Stimulated activated CD4-positive, alpha-beta T cell treated with anti-CD3 and anti-CD28 coated beads, Interleukin-15, amount 100 ng/mL, for 1 hour (primary cell): ENCODE measurements at places on chromosomes 2 and 18.

DNA sequence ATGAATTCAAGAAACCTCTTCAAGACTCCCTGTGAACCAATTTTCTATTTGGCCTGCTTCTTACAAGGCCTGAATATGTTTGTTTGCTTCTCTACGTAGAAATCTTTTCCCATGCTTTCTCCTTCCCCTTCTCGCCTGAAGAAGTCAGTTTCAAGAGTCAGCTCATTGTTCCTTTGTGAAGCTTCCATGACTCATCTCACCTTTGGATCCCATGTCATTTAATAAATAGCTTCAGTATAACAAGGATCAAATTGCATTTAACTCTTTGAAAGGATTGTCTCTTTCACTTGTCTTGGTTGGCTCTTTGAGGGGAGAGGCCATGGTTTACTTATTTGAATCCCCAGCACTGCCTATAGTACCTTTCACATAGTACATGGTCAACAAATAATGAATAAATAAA lies 28.4 kb downstream of the CPS1 start:
- DNase-seq = no peak

GRCh38 chr18:64893349-64893748 lies 744.5 kb upstream of the LINC00305 start:
- no peak for DNase-seq

DNA sequence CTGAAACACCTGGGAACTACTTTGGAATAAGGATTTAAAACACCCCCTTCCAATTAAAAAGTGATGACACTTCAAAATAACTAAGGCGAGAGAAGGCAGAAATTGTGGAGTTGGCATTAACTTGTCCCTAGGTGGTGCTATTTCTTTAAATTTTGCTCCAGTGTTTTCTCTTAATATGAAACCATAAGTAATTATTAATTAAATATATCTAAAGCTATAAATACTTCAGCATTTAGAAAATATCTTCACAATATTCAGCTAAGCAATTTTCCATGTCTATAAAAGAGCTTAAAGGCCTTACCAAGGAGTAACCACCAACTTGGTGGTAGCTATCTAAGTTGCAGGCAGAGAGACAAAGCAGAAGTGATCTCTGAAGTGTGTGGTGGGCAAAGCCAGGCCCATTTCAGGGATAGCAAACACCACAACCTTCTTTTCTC lies 186.8 kb upstream of the PGAP1 start:
- DNase-seq = no peak

- DNase-seq = no peak
Measured at GRCh38 chr2:69241664-69242514, 145.1 kb downstream of the GFPT1 start.

- no peak for DNase-seq
Measured at GRCh38 chr2:188527141-188527540, 235.5 kb downstream of the GULP1 start.

GRCh38 chr18:44195394-44196140 lies 485.1 kb upstream of the SETBP1 start:
- no peak for DNase-seq

- no peak for DNase-seq
Measured at GRCh38 chr18:3692113-3692621, 242.2 kb downstream of the TGIF1 start.

- DNase-seq = no peak
Measured at GRCh38 chr18:62435435-62436031, 87.3 kb upstream of the ZCCHC2 start.

DNA sequence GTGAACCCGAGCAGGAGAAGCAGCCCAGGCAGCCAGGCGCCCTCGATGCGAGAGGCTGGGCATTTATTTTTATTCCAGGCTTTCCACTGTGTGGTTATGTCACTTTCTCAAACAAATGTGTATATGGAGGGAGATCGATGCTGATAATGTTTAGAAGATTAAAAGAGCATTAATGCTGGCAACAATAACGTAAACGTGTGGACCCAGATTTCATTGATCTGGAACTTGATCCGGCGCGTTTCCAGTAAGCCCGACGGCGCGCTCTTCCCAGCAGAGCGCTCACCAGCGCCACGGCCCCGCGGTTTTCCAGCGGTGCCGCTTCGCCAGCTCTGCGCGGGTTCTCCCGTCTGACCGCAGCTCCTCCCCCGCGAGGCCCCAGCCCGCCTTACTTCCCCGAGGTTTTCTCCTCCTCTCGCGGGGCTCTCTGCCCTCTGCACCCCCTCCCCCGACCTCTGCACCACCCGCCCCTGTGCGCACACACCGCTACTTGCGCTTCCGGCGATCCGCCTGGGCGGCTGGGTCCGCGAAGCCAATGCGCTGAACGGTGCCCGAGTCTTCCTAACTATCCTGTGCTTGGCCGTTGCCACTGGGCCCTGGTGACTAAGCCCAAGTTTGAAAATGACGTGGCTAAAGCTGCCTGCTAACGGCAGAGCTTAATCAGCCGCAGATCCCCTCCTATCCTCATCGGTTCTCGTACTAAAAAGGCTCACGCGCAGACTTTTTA lies 6.1 kb downstream of the ONECUT2 start:
- DNase-seq = no peak

GRCh38 chr2:86295066-86295465 lies 42.4 kb downstream of the REEP1 start:
- DNase-seq = no peak

DNA sequence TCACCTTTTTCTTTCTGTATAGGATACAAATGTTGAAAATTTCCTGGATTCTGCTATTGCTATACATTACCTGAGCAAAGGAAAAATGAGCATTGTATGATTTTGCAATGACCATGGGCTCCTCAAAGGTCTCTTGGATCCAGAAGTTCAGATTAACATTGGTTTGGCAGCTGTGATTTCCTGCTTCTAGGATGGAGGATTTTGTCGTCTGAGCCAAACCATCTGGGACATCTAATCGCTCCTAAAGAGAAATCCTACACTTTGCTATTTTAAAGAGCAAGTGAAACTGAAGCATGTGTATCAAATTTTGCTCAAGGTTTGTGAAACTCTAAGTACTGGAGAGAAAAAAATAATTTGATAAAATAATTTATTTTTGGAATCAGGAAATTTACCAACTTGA lies 115.1 kb upstream of the ST6GAL2 start:
- DNase-seq = no peak

- no peak for DNase-seq
Measured at GRCh38 chr18:22822841-22823508, 110.2 kb upstream of the RBBP8 start.

DNA sequence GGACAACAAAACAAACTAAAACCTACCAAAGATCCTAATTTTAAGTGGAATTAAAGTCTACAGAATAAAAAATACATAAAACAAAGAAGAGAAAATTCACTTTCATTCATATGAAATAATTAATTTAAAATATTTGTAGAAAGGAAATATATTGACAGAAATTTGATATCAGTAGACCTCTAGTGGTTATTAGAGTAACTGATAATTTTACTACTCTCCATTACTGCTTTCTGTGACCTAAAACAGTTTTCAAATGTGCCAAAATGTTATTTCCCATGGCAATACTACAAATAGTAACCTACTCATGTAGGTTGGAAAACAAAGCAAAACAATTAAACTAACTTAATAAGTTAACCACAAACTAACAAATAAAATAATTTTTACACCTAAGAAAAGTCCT lies 147.1 kb downstream of the NOL4 start:
- DNase-seq = no peak

DNA sequence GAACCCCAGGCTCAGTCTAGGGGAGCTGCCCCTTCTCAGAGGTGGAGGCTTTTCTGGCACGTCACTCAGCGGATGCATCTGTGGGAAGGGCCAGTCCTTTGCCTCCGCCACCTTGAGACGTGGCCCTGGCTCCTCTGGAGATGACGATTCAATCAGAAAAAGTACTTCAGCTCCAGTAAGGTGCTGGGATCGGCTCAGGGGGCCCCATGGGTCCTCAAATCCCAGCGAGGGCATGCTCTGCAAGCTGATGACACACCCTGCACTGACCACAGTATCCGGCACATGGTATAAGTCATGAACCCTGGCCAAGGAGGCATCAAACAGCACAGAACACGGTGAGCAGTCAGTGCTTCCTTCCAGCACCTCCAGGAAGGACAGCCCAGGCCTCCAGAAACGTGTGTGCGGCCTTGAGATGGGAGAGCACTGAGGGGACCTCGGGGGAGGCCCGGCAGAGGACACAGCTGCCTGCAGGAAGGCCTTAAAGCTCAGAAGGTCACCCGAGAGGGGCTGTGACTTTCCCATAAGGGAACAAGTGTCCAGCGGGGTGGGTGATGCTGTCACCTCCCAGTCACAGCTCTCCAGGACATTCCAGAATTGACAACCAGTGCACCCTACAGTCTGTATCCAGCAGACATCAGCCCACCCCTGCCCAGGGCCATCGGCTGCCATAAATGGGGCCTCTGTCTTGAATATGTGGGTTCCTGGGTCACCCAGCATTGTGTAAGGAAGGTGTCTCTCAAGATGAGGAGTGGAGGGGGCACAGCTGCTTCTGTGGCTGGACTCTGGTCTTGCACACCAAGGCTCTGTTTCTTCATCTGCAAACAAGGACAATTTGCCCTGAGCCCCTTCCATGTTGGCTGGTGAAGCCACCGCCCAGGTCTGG lies 205.8 kb downstream of the NDUFA10 start:
- DNase-seq = no peak

- no peak for DNase-seq
Measured at GRCh38 chr2:108919571-108920373, 69.2 kb downstream of the EDAR start.

DNA sequence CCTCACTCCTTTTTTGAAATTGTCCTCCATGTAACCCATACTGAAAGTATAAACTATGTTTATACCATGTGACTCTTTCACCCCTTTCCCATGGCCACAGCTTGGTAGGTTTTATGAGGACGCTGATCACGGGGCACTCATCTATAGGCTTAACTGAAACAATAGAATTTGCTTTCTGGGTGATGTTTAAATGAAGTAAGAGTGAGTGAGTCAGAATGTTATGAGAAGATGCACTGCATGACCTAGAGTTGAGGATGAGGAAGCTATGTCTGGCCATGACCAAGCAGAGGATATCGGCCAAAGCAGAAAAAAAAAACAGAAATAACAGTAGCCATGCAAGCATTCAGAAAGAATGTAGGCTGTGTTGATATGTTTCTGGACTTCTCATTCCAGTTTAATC lies 34.9 kb downstream of the SCN1A start:
- no peak for DNase-seq

- no peak for DNase-seq
Measured at GRCh38 chr2:33091541-33092123, 144.9 kb downstream of the LTBP1 start.

GRCh38 chr18:70195014-70195614 lies 10.4 kb downstream of the RTTN start:
- no peak for DNase-seq

DNA sequence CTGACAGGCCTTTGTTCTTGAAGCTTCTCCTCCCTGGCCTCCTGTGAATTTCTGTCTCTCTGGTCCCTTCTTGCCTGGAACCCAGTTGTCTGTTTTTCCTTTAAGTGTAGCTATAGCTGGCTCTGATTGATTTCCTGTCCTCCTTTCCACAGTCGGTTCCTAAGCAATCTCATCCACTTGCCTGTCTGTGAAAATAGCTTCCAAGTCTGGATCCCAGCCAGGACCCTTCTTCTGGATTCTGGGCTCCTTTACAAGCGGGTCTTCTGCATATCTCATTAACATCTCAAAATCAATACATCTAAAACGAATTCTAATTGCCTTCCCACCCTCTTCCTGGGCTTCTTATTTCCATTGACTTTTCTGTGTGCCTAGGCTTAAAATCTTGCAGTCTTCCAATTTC lies 124.9 kb downstream of the DAW1 start:
- no peak for DNase-seq

DNA sequence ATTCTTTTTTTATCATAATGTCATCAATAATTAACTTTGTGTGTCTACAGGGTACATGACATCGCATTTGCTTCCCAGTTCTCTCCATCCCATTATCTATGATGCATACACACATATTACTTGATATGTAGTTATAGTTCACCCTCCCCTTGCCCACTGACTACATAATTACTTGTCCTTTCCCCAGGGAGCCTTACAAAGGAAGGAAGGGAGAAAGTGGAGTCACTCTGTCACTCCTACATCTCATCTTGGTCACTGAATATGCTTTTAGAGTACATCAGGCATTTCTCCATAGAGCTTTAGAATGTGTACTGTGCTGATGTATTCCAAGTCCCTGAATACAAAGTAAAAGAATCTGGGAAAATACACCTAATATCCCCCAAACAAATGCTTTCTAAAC lies 6.0 kb upstream of the DTNA start:
- DNase-seq = no peak

DNA sequence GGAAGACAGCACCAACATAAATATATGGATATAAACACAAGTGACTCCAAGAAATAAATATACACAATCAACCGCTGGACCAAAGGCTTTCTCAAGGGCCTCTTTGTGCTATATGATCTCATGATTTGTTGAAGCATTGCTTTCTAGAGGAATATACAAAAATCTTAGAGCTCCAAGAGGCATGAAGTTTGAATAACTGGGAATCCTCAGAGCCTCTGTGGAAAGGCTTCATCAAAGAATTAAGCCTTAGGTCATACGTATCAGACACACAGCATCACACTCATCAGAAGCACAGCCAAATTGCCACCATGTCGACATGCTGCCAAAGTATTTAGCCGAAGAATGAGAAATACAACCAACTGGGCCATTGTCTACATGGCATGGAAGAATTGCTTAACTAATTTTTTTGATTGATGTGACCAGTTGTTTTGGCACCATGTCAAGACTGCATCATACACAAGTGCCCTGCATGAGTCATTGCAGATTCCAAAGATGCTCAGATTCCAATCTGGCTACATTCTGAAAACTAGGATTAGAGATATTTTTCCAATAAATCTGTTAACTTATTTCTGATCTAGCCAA lies 860.6 kb upstream of the ZEB2 start:
- DNase-seq = no peak

GRCh38 chr2:8620611-8621382 lies 61.1 kb upstream of the ID2 start:
- DNase-seq = no peak

- DNase-seq = no peak
Measured at GRCh38 chr2:147483911-147484310, 360.9 kb upstream of the ACVR2A start.

DNA sequence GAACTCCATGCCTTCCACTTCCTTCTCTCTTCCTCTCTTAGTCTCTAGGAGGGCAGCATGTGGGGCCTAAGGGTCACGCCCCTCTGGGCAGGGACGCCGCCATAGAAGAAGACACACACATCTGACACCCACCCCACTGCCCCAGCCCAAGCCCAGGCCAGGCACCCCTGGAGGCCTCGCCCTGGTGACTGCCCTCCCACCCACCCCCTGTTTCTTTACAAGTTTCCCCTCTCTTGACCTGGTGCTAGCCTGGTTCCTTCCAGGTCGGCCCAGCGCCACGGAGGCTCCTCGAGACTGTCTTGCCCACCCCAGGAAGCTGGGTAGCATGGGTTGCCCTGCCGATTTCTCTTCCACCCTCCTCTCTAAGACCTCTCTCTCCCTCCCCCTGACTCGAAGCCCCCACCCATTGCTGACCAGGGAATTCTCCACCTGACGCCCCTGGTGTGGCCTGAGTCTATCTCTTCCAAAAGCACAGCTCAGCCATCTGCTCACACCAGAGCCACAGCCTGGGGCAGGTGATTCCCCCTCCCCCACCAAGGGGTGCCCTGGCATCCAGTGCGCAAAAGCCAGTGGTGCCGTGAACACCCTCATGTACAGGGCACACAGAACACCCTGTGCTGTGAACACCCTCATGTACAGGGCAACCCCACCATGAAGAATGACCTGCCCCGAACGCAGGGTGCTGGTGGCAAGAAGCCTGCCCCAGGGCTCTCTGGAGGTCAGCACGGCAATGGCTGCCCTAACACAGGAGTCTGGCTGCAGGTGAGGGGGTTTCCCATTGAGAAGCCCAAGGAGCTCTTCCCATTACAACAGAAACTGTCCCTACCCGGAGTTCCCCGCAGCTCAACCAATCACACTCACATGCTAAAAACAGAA lies 13.5 kb upstream of the SALL3 start:
- DNase-seq = no peak
